ENCODE measurements at places on chromosomes 5 and 9.

GRCh38 chr5:73740274-73740790 lies 114.3 kb downstream of the ARHGEF28 start:
- no peak for DNase-seq

DNA sequence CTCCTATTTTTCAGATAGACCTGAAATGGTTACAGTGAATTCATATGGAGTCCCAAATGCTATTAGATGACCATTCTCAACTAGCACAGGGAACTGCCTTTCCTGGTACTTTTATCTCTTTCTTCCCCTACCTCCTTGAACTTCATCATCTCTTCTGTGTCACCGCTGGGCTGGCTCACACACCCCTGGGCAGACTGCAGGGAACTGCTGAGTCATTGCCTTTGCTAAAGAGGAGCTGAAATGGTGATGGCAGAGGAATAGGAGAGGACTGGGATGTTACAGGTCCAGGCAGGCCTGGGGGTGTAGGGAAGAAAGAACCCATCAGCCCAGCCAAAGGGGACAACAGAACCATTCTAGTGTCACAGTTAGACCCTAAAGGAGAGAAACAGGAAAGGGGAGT lies 322.3 kb downstream of the ASTN2 start:
- DNase-seq, result no peak

DNA sequence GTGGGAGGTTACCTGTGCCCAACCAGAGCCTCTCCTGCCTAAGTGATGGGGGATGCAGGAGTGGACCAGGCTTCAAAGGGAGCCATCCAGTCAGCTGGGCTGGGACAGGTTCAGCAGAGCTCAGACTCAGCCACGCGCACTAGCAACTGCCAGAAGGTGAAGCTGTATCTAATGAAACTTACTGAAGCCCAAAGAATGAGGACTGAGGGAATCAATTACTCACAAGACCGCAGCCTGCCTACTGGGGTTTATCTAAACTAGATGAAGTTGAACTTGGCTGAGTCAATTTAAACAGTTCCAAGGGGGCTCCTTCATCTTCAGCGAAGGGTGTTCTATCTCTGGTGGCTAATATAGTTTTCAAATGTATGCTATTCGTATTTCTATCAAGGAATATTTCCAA lies 11.4 kb downstream of the HAND1 start:
- DNase-seq, result no peak

GRCh38 chr5:134111741-134112647 lies 2.5 kb upstream of the TCF7 start:
- no peak for DNase-seq

DNA sequence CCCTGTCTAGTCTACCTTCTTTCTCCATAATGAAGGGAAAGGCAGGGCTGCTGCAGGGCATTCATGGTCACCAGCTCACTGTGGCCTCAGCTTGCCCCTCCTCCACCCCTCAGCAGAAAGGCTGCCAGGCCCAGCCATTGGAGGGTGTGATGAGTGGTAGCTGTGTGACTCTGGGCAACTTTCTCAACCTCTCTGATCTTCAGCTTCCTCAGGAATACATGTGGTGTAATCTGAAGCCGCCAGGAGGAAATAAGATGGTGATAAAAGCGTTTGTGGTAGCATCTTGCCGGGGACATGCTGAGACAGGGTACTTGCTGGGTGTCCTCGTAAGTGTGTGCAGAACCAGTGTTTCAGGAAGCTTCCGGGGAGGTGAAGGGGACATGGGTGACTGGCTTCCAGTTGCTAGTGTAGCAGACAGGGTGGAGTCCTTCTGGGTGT lies 9.8 kb downstream of the CXCL14 start:
- DNase-seq, result no peak

- no peak for DNase-seq
Measured at GRCh38 chr5:4901924-4902323, 238.2 kb upstream of the ADAMTS16 start.

GRCh38 chr9:78443946-78444345 lies 147.0 kb downstream of the PSAT1 start:
- no peak for DNase-seq

DNA sequence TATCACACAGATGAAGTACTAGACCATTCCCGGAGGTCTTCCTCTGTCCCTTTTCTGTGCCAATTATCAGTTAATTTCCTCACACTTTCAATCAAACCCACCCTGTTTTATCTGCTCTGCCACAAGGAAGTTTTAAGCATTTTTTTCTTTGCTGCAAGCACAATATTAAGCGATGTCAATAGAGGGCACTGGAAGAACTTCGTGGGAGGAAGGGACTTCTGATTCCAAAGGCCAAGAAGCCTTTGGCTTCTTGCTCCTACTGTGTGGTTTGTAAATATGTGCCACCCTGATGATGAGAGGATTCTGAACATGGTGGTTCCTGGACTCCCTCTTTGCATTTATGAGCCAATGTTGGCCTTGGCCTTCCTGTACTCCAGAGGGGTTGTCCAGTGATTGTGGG lies 1712.5 kb upstream of the C9orf72 start:
- DNase-seq, result no peak
